ENCODE measurements at places on chromosomes 5 and 9. TPM values are rescaled to one million over a fixed set of nuclear protein-coding genes. Genes with fewer than 3 reads are reported as not detected.

The GPR150 gene
- not detected for total RNA-seq

The DDX41 gene
- 125 TPM for total RNA-seq

The ALDH7A1 gene
- total RNA-seq = 46.8 TPM

The NOXA1 gene
- 8.9 TPM for total RNA-seq

The DNAH5 gene
- total RNA-seq = 0.05 TPM

The BTNL3 gene
- not detected for total RNA-seq

The GRXCR2 gene
- not detected for total RNA-seq

The KIF27 gene
- total RNA-seq = 10.0 TPM

The RNF208 gene
- 2.5 TPM for total RNA-seq

The CRAT gene
- total RNA-seq = 17.0 TPM

The SPATA31E1 gene
- not detected for total RNA-seq

The ANXA2R gene
- total RNA-seq = 1.3 TPM

The NDUFS4 gene
- total RNA-seq = 136 TPM

The TAL2 gene
- not detected for total RNA-seq

The SV2C gene
- total RNA-seq = not detected
